AG04450 (cell line): ENCODE measurements at places on chromosomes 13 and 19.

GRCh38 chr19:54281007-54281728 is at the start of gene LILRB2:
Gene LILRB2 (minus strand): TSS chr19:54281110. CDS start chr19:54280496, 614 bp downstream.
- DNase-seq: no peak

DNA sequence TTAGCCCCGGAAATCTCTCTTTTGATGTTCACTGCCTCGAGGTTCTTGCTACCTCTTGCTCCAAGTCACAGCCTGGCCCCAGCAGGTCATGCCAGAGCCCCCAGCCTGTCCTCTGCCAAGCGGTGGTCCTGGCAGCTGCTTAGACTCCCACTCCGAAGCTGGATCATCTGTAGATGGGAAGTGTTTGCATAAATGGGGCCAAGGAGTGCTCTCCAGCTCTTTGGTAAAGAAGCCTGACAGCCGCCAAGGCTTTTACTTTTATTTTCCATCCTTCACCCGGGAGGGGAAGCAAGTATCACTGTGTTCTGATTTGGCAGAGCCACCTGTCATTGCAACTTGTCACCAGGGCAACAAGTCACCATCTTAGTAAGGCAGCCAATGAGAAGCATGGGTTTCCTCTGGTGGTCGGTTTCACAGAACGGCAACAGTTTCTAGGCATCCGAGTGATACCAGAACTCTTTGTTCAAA is 10.6 kb upstream of the RETN start:
- DNase-seq: no peak

- DNase-seq: no peak
Observed at GRCh38 chr13:77699059-77699680, 1.7 kb downstream of the SLAIN1 start.

DNA sequence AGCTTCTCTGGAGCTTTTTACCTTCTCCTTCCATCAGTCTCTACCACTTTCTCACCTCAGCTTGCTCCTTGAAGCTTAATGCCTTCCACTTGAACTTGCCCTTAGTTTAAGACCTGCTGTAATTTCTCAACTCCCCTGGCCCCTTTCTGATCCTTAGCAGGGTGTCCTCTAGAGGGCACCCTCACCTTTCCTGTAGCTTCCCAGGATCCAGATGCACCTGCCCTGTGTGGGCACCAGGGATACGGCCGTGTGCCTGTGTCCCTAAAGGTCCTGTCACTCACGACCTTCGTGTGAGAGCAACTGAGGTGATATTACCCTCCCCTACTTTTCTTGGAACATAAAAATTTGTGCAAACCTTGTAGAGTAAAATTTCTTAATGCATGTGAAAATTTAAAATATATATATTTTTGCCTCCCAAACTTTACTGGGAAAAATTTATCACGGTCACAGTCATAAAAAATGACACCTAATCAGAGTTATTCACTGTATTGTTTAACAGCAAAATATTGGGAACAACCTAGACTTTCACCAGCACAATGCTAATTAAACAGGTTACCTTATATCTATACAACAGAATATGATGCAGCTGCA is 46.4 kb downstream of the PSG3 start:
- peak; percentile 2 for DNase-seq

DNA sequence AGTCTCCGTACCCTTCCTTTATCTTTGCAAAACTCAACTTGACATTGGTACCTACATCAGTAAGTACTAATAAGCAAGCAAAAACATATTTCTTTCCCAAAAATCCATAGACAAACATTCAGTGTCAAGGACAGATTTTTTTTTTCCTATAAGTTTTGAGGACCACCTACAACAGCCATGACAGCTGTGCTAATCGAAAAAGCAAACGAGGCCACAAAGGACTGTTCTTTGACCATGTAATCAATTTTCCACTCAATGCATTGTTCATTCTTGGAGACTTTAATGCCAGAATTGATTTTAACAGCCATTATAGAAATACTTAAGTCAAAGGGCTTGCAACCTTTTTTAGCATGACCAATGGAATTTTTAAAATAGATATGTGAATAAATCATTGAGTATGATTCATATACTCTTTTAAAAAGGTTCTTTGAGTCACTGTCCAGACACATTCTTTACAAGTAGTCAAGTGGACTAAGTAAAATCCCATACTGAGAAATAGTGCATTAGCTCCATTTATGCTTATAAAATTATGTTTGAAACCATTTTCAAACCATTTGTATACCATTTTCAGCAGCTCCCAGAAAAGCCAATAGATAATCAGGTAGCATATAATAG is 323.9 kb downstream of the MZT1 start:
- DNase-seq: no peak

DNA sequence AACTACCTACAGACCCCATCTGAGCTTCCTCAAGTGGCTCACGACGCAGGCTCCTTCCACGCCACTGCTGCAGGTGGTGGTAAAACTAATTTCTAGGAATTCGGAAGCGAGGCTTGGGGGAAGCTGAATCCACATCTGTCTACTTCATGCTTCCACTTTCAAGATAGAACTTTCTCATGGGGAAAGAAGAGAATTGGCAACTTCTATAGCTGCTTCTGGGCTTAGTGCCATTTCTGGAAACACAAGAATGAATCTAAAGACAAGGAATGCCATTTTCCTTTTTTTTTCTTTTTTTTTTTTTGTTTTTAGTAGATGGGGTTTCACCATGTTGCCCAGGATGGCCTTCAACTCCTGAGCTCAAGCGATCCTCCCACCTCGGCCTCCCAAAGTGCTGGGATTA is 2.8 kb upstream of the NLRP12 start:
- no peak for DNase-seq

GRCh38 chr13:47310401-47310800 is 413.5 kb upstream of the HTR2A start:
- no peak for DNase-seq

GRCh38 chr19:2237869-2238153 is 1.2 kb downstream of the SF3A2 start:
- DNase-seq: no peak

DNA sequence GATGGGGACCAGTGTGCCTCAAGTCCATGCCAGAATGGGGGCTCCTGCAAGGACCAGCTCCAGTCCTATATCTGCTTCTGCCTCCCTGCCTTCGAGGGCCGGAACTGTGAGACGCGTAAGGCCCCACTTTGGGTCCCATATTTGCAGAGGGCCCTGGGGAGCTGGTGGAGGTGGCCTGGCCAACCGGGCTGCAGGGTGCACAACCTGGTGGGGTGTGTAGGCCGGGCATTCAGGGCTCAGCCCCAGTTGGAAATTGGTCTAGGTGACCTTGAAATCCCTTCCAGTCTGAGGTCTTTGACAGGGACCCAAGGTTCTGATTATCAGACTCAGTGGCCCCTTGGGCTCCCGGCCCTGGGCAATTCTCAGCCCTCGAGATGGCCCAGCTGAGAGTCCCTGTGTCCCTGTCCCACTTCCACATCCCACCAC is 8.3 kb downstream of the F7 start:
- DNase-seq: no peak

DNA sequence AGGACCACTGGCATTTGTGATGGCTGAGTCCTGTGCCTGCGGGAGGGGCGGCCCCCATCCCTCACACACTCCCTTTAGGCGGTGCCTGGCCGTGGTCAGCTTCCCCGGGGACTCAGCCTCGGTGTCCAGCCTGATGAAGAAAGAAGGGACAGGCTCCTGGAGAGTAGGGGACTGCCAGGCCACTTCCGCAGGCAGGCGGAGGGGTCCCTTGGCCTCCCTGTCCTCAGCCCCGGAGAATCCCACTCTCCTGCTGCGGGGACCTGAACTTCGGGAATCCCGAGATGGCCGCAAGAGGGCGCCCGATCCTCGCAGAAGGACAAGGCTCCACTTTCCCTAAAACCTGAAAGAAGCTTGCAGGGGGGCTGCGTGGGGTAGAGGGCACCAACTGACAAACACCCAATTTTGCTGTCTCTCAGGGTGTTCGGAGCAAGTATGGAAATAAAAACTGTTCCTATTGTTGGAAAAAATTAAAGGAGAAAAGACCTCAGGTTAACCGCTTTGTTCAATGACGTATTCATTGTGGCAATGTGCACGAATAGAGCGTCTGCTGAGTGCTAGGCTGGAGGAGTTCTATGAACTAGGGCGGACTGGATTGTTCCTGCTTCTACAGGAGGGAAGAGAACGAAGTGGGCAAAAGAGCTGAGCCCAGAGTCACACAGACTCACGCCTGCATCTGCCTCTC is 297.3 kb downstream of the ZNF536 start:
- no peak for DNase-seq

GRCh38 chr13:30331331-30331771 is 24.0 kb upstream of the KATNAL1 start:
- no peak for DNase-seq
